ENCODE measurements at places on chromosomes 1 and 21.

- DNase-seq = no peak
Observed at GRCh38 chr21:35395728-35396127, 346.6 kb upstream of the RUNX1 start.

DNA sequence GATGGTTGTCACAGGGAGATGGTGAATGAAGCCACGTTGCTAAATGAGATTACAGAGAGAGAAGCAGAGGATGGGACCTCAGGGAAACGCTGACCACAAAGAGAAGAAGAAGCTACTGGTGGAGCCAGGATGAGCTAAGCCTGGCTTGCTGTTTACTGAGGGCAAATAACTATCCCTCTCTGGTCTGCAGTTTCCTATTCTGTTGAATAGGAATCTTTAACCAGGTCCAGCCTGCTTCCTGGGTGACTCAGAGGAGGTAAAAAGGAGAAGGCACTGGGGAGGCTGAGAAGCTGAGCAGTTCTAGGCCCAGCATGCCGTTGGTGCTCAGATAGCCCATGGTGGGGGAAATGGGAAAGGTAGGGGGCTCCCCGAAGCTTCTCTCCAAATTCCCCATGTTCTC is 29.6 kb downstream of the DMBX1 start:
- DNase-seq = no peak

GRCh38 chr1:15107058-15107687 is 46.4 kb upstream of the TMEM51 start:
- no peak for DNase-seq

- no peak for DNase-seq
Observed at GRCh38 chr1:213689260-213689659, 298.5 kb upstream of the PROX1 start.

- DNase-seq = peak; percentile 23
Observed at GRCh38 chr1:156291226-156292061, 4.0 kb downstream of the GLMP start.

GRCh38 chr1:205421798-205422197 is at the start of gene LEMD1:
TSS of gene LEMD1 (minus strand) at chr1:205422056. CDS start at chr1:205420536, 1,520 bp downstream.
- no peak for DNase-seq

DNA sequence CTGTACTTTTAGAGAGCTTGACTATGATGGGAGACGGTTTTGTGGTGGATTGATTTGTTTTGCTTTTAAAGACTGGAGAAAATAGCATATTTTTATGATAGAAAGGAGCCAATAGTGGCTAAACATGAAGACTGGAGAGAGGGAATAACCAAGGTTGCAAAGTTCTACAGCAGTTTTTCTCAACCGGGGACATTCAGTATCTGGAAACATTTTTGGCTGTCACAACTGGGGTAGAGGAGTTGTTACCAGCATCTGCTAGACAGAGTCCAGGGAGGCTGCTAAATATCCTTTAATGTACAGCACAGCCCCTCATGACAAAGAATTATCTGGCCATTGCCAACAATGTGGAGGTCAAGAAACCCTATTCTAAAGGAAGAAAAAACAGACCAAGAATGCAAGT is 38.4 kb upstream of the RAP1A start:
- no peak for DNase-seq

- DNase-seq = no peak
Observed at GRCh38 chr1:217343907-217344306, 287.0 kb downstream of the GPATCH2 start.

DNA sequence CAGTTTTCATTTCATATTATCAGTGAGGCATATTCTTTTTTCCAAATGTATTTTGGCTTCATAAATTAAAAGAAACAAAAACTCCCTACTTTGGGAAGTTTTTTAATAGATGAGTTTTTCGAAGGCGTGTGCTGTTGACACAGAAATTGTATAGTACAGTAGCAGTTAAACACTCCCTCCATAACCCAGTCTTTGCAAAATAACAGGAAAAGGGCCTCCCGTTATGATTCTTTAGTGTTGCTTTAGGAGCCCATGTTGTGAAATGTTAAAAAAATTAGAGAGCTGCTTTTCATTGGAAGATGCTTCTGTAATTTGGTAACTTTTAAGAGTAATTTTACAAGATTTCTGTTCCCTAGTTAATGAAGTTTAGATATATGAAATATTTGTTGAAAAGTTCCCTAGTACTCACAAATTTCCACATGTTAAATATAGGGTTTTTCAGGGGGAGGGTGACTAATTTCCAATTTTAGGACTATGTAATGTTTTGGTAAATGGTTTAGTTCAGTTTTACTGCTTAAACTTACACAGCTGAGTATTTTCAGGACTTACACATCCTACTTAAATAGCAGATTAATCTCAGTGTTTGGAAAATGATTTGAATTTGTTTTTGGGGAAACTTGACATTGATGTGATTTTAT is 2.0 kb downstream of the CAMSAP2 start:
- DNase-seq = no peak

- DNase-seq = no peak
Observed at GRCh38 chr1:42847111-42847595, 740 bp downstream of the ZNF691 start.

GRCh38 chr1:115647047-115647446 is 5.3 kb downstream of the VANGL1 start:
- DNase-seq = no peak

- DNase-seq = no peak
Observed at GRCh38 chr1:98910827-98911226, 93.8 kb downstream of the PLPPR5 start.

- DNase-seq = peak; percentile 26
Observed at GRCh38 chr1:56525489-56526041, 53.8 kb downstream of the PLPP3 start.

GRCh38 chr1:24107462-24108138 is 4.3 kb downstream of the MYOM3 start:
- no peak for DNase-seq

DNA sequence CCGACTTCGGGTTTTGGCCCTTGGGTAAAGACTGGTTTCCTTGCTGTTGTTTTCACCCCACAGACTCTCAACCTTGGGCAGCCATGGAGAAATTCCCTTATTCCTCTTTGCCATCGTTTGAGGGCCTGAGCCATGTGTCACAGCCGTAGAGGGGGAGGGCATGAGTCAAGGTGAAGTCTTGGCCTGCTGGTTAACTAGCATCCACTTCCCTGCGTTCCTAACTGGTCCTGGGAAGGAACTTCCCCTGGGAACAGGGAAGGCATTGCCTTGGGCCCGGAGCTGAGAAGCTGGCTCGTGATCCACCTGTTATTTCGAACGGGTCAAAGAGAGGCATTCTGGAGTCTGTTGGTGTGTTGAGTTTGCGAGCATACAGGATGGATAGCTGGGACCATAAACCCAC is 464.9 kb downstream of the CAMTA1 start:
- DNase-seq = no peak

- DNase-seq = no peak
Observed at GRCh38 chr1:26482921-26483320, 10.7 kb downstream of the HMGN2 start.

- DNase-seq = no peak
Observed at GRCh38 chr1:94329986-94330385, 88.2 kb upstream of the ABCD3 start.

DNA sequence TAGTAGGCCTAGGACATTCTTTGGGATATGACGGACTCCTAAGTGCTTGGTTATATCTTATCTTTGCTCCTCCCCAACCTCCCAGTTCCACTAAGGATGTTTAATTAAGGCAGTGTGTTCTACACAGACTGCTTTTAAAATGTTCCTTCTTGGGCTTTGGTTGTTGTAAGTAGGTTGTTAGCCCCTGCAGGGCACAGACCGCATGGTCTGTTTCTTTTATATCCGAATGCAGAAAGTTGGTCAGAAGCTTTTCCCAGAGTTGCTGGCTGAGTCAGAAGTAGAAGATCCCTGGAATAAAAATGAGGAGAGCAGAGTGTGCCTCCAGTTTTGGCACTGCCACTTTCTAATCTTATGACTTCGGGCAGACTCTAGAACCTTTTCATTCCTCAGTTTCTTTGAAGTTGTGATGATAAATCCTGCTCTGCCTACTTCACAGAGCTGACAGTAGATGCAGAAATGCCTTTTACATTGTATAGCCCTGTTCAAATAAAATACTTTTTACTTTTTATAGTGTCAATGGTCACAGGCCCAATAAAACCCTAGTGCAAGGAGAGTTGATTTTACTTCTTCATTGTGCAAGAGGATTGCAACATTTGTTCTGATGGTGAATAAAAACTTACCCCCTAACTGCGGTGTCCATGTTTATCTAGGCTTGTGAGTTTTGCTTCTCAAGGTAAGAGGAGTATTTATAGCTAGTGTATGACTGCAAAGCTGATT is 18.4 kb downstream of the FMN2 start:
- no peak for DNase-seq

DNA sequence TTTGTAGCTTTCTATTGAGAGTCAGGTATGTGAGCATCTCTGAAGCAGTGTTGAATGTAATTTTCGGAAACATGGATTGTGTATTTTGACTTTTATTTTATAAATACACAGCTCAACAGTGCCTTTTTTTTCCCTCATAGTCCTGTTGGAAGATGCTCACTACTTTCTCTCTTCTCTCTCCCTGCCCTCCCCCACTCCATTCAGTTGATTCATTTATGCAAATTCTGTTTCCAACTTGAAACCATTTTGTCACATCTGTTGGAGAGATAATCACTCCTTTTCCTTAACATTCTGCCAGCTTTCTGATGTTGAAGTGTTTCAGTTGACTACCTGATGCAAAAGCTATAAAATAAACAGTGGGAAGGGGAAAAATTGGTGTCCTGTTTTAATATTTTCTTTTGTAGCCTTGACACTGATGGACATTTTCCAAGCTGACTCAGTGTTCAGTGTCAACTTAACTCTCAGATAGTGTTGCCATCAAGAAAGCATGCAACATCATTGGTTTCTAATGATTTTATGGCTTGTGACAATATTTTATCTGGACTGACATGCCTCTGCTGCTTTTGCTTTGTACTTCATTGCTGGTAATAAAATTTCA is 194.5 kb downstream of the HS2ST1 start:
- DNase-seq = no peak

GRCh38 chr1:78071696-78072095 is 25.9 kb downstream of the GIPC2 start:
- no peak for DNase-seq

GRCh38 chr1:212689758-212690529 is 9.7 kb downstream of the BATF3 start:
- DNase-seq = no peak

DNA sequence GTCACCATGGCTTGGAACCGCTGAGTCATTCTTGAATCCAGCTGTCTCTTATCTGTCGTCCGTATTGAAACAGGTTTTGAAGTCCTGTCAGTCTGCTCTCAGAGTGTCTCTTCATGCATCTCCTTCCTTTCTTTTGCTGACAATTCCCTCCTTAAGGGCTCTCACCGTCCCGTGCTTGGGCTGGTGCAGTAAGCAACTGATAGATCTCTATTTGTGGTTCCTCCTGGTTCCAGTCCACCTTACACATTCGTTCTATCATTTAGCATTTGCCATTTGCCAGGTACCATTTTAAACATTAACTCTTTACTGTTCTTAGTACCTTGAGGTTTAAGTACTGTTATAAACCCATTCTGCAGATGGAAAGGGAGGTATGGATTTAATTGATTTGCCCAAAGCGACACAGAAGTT is 88.9 kb downstream of the DYRK1A start:
- DNase-seq = no peak

DNA sequence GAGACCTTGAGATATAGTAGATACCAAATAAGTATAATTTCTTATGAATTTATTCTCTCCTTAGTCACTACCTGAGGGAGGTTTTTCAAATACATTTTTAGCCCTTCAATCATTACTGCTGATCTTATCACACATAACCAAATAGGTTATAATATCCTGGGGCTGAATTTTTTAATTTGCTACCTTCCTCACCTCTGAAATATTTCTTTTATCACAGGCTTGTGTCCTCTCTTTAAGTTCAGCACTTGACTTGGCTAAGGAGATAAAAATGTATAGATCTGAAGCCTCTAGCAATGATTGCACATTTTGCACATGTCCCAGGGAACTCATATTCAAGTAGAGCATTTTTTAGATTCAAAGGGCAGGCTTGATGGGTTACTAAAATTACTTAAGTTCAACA is 23.1 kb downstream of the CFH start:
- DNase-seq = no peak

DNA sequence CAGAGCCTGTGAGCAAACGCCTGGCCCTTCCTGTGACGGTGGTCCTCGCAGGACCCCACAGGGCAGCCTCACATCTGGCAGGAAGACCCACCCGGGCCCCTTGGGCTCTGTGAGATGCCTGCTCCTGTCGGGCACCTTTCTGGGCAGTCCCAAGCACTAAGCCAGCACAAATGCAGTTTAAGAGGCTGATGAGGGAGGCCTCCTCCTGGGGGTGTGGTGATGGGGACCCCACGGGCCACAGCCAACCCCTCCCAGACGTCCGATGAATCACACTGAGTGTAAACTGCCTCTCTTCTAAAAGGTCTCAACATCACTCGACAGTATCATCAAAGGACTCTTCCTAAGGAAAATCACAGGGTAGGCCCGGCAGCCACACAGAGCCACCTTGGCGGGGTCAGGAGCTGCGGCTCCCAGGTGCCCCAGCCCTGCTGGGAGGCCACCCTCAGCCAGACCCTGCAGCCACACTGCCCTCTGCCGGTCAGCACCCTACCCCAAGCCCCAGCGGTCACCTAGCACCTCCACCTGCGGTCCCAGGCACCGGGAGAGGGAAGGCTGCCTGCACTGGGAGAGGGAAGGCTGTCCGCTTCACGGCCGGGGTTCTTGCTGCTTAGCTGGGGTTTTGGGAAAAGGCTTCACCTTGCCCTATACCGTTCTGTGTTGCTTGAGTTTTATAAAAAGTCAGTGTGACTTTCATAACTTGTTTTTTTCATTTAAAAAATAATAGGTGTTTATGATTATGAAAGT is 3.9 kb upstream of the PRKCZ start:
- DNase-seq = no peak

GRCh38 chr1:110502402-110503151 is 16.4 kb downstream of the KCNA10 start:
- no peak for DNase-seq

- no peak for DNase-seq
Observed at GRCh38 chr1:154765970-154766369, 104.1 kb downstream of the KCNN3 start.

GRCh38 chr1:31354283-31354682 is 18.6 kb downstream of the FABP3 start:
- no peak for DNase-seq

- DNase-seq = no peak
Observed at GRCh38 chr1:211734791-211735190, 59.4 kb upstream of the NEK2 start.

DNA sequence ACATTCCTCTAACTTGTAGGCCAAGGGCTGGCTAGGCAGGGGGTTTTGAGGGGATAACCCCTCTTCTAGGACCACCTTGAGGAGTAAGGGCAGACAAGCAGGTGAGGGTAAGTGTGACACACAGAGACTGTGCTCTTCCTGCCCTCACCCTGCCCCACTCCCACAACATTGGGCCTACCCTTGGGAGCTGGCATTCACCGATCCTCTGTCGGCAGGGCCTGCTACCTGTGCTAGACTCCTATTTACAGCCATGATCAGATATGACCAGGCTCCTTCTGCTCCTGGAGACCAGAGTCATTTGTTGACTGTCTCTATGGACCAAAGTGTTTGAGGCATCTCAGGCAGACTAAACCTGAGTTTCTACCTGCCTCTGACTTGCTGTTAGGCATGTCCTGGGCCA is 68.3 kb downstream of the SYF2 start:
- DNase-seq = no peak
